Prostate gland (tissue), 2 donors: ENCODE measurements at places on chromosomes 5 and 9.

DNA sequence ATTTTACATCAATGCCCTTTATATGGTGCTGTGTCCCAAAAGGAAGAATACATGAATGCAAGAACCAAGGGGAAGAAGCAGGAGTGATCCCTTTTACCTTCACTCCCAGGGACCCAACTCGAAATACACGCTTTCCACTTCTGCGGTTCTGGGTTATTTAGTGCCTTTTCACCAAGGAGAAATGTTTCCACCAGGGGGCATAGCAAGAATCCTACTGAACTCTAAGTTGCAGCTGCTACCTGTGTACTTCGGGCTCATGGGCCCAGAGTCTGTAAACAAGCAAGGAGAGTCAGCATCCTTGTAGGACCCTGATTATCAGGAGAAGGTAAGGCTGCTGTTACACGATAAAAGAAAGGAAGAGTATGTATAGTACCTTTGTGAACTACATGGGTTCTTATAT lies 45.7 kb downstream of the DPYSL3 start:
- peak; percentile 11 for DNase-seq

DNA sequence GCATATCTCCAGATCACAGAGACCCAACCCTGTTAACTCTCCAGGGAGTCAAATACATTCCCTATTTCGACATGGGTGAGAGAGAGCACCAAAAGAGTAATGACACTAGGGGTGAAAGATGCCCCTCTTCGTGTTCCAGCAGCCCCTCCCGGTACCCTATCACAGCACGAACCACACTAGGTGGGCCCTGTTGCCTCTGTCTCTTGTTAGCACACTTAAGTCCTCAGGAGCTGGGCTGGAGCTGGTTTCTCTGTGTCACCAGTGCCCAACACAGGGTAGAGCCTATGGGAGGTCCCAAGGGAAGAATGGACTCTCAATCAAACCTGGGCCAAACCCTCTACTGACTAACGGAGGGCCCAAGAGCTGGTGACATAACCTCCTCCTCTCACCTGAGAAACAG lies 1.2 kb downstream of the CDK20 start:
- no peak for DNase-seq

- no peak for DNase-seq
Measured at GRCh38 chr9:95284162-95285080, 33.1 kb downstream of the FANCC start.

- no peak for DNase-seq
Measured at GRCh38 chr5:160850421-160850820, 1.6 kb downstream of the ATP10B start.

- no peak for DNase-seq
Measured at GRCh38 chr5:27124590-27124989, 86.2 kb upstream of the CDH9 start.

- peak; percentile 25 for DNase-seq
Measured at GRCh38 chr5:60463179-60463868, 236.6 kb downstream of the DEPDC1B start.

DNA sequence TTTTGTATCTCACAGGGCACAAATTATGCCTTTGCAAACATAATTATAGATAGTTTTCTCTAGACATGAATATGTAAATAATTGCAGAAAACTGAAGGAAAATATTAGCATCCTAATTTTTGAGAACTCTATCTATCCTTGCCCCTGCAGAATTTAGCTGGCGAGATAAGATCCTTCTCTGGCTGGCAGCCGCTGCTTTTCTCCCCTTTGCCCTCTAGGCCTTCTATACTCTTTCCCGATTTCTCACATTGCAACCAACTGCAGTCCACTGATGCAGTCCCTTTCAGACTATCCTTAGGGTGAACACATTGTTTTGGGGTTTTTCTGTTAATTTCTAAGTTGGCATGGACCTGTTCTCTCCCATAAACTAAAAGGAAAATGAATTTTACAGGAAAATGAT lies 91.3 kb downstream of the CD180 start:
- no peak for DNase-seq

DNA sequence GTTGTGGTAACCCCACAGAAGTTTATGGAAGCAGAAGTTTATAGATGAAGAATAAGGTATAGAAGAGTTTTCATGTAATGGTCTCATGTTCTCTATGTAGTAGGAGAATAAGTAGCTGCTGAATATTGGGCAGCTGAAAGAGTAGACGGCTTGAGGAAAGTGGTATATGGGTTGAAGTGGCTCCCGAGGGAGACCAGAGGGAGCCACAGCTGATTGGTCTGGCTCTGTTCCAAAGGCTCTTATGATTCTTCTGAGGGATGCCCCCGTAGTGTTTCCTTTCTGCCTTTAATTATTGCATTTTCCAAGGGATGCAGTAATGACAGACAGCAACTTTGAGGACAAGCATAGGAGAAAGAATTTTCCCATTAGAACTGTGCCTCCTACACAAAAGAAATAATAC lies 30.1 kb upstream of the TENT2 start:
- no peak for DNase-seq

- no peak for DNase-seq
Measured at GRCh38 chr9:72207278-72207677, 58.0 kb downstream of the GDA start.

GRCh38 chr9:20790721-20791120 lies 106.7 kb downstream of the FOCAD start:
- DNase-seq = no peak

DNA sequence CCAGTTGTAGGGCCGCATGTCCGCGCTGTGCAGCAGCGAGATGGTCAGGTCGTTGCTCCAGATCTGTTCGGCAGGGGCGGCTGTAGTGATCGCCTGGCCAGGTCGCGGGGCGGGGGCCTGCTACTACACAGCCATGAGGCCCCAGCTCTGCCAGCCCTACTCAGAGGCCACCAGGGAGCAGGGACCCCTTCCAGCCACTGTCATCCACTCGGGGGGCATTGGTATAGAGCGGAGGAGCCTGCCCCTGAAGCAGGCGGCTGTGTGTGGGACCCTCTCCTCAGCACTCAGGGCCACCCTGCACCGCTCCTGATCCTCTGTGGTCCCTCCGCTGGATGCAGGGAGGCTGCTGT lies 1.7 kb downstream of the FBXW5 start:
- no peak for DNase-seq

- DNase-seq = no peak
Measured at GRCh38 chr9:31916591-31917241, 467.7 kb upstream of the ACO1 start.

DNA sequence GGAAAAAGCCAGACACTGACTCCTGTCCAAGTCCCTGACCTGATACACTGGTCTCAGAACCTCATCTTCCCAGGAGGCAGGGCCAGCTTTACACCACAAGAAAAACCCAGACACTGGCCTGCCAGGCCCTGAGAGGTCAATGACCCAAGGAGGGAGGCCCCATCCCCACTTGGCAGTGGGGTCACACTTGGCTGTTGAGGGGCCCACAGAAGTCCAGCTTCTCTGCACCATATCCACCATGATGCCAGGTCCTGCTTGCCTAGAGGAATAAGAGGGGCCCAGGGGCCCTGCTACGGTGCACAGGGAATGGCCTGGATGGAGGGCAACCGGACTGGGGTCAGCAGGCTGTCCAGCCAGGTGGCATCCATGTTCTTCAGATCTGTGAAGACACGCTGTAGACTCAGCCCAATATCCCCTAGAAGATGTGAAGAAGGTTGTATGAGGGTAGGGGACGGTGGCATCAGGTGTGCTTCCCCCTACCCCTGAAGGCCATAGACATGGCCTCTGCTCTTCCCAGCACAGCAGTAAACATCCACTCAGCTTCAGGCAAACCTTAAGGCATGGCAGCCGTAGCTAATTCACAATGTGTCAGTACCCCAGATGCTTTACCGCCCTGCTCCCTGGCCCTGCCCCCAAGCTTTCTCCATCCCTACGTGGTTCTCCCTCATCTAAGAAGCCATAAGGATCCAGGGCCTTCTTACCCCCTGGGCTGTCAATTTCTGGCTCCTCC lies 6.7 kb downstream of the IRF1 start:
- no peak for DNase-seq

DNA sequence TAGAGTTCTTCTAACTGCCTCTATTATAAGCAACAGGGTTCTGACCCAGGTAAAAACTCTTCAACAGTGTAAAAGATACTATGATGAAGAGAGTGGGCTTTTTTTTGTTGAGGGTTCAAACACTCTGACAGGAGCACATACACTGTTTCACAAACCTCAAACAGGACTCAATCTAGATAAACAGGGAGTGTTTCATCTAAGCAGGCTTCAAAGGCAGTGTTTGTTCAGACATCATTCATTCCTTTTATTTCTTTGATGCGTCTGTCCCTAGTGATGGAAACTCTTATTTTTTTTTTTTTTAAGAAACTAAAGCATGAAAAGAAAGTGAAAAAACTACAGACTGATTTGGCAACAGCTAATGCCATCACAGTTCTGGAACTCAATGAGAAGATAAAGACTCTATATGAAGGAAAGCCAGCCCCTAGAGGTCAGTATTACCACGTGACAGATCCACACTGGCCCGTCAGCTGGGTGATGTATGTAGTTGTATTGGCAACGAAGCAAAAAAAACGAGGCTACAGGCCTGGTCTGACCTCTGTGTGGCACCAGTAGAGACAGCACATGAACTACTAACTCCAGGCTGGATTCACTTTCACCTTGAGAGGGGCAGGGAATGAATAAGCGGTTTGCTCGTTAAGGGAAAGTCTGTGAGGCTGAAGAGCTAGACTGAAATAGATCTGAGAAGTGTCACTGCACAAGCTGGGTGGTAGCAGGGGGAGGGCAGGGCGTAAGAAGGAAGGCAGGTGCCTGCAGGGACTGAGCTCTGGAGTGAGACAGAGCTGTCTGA lies 172.2 kb downstream of the CCDC192 start:
- DNase-seq = peak; percentile 27

DNA sequence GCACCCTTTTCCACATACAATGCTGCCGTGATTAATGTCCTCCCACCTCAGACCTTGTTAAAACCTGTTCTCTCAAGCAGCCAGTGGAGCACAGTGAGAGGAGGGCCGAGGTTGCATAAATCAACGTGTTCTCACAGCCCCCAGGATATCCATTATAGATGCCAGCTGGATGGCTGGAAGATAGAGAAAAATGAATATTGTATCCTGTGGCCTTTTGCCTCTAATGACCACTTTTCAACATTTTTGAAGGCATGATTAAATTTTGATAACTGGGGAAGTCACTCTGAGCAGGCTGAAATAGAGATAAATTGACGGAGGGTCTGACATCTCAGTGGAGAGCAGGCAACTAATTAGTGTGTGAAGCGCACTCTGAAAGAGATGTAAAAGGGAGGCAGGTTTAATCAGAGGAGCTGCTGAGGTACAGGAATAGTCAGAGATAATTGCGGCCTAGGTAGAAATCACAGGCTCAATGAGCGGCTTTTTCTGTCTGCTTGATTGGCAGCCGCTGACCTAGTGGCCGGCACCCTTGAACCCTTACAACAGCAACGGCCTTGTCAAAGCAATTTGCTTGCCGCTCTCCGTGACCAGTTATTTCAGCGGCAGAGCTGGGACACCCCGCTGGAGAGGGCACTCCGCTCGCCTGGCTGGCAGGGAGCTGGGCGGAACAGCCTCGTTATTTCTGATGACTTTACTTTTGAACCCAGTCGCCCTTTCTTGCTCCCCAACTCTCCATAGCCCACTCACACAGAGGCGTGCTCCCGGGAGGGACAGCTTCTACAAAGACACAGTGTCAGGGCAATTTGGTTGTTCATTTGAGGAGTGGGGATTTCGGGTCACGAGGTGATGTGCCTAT lies 560.7 kb downstream of the PSAT1 start:
- no peak for DNase-seq

- no peak for DNase-seq
Measured at GRCh38 chr5:179796877-179797608, 3.3 kb downstream of the LTC4S start.

DNA sequence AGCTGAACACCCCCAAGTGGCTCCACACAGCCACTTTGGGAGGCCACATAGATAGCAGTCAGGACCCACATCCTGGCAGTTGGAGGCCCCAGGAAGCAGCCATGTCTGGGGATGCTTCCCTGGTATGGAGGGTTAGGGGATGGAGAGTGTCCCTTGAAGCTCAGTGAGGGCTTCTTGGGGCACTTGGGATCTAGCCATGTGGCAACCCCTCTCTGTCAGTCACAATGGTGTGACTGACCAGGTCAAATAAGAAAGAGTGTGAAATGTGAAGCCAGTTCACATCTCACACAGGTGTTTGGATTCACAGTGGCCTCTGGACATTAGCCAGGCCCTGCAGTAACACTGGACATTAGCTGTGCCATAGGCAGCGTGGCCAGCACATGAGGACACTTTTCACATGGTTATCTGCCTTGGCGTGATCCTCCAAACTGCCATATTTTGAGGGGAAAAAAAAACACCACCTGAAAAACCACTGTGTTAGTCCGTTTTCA lies 53.9 kb upstream of the IL17B start:
- no peak for DNase-seq

DNA sequence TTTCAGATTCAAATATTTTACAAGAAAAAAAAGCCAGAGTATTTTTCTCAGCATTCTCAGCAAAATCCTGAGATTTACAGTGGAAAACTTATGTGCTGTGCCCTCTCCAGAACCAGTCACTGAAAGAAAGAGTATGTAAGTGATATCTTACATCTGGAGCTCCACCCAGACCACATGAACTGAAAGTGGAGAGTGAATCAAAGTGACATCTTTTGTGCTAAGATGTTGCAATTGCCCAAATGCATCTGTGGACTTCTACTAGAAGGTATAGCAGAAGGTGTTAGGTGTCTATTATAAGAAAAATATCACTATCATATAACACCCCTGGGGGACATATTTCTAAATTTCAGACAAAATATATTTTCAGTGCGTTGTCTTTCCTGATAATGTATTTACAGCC lies 49.0 kb upstream of the RIC1 start:
- no peak for DNase-seq

DNA sequence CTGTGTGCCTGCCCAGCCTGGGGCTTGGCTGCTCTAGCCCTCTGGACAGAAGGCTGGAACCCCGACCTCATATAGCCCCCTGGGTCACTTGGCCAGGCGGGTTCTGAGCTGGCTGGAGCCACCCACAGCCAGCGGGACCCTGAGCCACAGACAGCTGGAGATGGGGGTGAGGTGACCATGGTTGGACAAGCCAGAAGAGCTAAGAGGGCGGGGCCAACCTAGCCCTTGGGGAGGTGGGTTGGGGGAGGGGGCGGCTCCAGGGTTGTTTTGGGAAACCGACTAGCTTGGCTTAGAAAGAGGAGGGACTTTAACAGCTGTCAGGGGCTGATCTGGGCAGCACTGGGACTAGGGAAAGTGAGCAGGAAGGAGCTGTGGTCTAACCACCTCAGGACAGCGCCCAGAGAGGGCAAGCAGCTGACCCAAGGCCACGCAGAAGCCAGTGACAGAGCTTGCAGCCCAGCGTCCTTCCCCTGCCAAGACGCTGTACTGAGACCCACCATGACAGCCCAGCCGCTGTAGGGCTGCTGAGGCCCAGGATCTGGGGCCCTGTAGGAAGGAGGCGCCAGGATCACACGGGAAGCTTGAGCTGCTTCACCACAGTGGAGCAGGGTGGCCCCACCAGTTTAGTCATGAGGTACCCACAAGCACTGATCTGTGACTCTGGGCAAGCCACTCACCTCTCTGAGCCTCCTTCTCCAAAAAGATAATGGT lies 2.2 kb downstream of the AIF1L start:
- no peak for DNase-seq

DNA sequence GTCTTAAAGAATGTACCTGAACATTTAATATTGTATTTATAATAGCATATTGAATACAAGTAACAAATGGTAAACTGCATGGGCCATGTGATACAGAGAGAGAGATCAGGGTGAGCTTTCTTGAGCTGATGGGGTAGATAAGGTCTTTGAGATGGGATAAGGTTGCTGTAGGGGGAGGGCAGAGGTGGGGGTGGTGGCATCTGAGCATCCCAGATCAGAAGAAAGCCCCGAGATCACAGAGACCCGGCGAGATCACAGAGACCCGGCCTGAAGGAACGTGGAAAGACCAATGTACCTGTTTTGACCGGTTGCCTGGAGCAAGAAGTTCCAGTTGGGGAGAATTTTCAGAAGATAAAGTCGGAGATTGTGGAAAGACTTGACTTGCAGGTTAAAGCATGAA lies 6.6 kb downstream of the SMARCA2 start:
- DNase-seq = no peak
